ENCODE measurements at places on chromosomes 2 and 18.

DNA sequence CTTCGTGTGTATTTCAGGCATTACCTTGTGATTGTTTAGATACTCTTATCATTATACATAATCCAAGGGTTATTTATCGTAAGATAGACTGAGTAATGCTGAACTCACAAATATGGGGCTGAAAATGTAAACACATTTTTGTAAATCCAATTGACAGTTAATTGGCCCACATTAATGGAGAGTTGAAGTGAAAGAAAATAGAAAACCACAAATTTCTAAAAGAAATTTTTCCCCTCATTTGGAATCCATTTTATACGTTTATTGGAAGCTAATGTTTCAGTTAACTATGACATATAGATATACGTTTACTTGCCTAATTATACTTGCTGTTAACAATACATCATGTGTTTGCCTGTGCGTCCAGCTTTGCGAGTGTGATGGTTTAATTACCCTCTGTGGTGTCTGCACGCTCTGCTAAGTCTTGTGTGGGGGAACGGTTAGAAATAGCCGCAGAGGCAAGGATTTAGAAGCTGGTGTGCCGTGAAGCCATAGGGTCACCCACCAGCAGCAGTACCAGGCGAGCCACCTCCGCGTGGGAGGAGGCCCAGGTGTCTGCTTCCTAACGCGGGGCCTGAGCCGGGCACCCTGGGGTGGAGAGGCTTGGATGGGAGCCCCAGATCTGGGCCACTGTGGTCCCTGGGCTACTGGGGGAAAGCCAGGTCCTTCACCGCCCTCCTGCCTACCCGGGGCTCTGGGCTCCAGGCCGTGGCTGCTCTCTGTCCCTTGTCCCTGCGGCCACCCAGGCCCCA lies 38.0 kb downstream of the TSHZ1 start:
- DNase-seq = no peak

- DNase-seq = no peak
Measured at GRCh38 chr2:165818920-165819319, 24.9 kb upstream of the GALNT3 start.

DNA sequence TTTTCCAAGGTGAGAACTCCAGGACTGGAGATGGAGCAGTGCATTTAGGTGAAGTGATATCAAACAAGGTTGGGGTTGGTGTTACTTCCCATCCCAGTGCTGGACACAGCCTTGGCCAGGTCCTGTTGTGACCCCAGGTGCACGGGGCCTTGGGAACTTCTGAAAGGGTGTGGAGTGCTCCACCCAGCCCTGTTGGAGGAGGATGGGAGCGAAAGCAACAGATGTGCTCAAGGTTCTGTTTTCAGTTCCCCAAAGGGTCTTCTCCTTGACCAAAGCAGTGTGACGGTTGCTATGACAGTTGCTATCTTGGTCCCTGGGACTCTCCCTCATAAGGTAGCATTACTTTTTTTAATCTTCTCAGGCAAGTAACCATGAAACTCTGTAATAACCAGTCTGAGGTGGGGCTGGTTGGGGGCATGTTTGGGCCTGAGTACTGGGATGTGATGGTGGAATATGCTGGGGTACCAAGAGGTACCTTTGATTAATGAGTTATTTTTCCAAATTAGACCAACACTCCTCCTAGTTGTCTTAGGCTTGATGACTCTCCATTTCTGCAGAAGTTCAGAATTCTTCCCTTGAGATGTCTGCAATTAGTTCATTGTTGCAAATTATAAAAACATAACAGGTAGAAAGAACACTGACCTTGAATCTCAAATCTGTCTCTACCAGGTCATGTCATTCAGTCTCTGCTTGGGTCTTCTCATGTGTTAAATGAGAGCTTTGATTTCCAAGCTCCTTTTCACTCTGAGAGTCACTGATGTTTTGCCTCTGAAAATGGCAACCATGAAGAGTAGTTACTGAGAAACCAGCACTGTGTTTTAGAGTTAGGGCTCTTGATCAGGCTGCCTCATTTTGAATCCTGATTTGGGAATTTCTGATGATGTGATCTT lies 154.5 kb downstream of the RPIA start:
- no peak for DNase-seq

GRCh38 chr2:188922191-188922590 lies 52.0 kb upstream of the COL3A1 start:
- no peak for DNase-seq

DNA sequence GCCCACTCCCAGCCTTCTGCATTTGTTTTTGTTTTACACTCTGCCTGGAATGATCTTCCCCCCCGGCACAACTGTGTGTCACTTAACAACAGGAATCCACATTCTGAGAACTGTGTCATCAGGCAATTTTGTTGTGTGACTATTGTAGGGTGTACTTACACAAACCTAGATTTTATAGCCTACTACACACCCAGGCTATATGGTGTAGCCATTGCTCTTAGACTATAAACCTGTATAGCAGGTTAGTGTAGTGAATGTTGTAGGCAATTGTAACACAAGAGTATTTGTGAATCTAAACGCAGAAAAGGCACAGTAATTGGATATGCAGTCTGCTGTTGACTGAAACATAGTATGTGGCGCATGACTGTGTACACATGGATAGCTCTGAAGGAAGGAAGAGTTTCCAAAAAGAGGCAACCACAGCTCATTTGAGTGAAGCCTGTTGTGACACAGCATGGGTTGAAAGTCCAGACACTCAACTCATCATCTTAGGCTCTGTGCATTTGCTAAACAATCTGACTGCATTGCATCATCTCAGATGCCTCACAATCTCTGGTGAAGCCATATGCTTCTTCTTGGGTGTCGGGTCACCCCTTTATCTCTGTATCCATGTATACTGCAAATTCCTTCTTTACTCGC lies 506.6 kb upstream of the SPHKAP start:
- no peak for DNase-seq

DNA sequence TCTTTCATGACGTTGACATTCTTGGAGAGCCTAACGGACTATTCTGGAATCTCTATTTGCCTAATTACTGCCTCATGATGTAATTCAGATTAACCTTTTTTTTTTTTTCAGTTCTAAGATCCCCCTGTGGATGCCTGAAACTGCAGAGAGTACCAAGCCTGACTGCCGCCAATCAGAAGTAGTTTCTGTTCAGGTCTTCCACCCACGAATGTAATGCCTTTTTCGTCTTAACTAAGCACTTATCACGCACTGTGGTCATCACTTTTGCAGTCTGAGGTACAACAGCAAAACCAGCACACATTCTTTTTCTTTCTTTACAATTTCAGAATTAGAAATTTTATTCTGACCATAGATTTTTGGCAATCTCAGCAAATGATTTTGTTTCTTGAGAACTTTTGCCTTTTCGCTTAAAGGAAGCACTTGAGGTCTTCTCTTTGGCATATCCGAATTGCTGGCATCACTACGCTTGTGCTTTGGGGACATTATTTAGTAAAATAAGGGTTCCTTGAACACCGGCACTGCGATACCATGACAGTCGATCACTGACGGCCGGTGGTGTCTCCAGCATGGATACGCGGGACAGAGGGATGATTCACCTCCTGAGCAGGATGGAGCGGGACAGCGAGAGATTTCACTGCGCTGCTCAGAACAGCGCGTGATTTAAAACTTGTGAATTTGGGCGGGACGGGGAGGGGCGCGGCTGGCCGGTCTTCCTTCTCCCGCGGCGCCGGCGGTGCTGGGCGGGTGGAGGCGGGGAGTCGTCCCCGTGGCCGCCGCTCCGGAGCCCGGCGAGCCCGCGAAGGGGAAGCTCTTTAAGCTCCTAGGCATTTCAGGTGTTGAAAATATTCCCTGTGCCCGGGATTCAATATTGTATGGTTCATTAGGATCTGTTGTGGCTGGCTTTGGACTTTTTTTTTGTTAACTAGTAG lies 32.0 kb upstream of the GPR55 start:
- no peak for DNase-seq

DNA sequence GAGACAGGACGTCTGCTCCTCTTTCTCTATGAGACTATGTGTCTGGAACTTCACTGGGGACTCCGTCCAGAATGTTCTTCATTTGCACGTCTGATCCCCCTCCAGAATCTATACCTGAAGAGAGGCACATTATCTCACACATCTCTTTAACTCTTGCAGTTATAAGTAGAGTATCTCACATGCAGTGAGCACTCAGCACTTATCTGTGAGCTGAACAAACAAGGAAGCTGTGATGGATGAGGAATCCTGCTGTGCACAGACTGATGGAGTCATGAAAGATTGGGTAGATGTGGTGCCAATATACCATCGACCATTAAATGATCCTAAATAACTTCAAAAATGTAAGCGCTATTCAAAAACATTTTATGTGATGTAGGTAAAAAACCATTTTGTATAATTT lies 888.3 kb upstream of the CELF4 start:
- no peak for DNase-seq

- DNase-seq = no peak
Measured at GRCh38 chr2:45329045-45329677, 281.9 kb downstream of the SRBD1 start.

- DNase-seq = no peak
Measured at GRCh38 chr18:70956554-70956953, 667.7 kb downstream of the SOCS6 start.

- no peak for DNase-seq
Measured at GRCh38 chr2:20212459-20212870, 12.5 kb downstream of the SDC1 start.

GRCh38 chr2:189115126-189115525 lies 64.4 kb downstream of the COL5A2 start:
- DNase-seq = no peak

GRCh38 chr18:5173646-5174045 lies 23.4 kb downstream of the AKAIN1 start:
- DNase-seq = no peak

- DNase-seq = no peak
Measured at GRCh38 chr2:201208563-201209252, 25.8 kb downstream of the CASP10 start.

DNA sequence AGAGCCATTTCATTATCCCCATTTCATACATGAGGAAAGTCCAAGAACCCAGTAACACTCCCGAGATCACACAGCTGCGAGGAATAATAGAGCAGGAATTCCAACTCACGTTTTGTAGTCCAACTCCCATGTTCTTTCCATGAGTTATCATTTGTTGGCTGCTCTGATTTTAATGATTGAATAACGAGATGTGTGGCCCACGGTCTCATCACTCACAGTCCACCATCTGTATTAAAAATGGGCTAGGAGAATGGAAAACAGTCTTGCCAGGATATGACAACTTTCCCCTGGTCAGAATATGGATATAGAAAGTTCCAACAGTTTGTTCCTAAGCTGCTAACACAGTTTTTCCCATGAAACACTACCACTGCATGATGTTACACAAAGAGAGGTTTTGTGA lies 147.5 kb downstream of the METTL4 start:
- no peak for DNase-seq

DNA sequence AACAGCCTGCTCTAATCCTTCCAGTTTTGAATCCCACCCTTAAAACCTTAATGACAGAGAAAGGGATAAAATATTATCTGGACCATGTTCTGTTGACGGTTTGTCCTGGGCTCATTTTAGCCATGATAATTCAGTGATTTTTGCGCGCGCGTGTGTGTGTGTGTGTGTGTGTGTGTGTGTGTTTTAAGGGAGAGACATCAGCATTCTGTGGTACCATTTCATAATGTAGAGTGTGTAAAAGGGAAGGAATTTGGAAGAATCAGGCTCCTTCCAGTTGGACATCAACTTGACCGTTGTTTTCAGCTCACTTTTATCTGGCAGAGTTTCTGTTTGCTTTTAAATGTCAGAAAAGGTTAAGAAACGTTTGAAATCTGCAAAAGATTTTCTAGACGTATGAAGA lies 535.5 kb downstream of the TNS1 start:
- no peak for DNase-seq

DNA sequence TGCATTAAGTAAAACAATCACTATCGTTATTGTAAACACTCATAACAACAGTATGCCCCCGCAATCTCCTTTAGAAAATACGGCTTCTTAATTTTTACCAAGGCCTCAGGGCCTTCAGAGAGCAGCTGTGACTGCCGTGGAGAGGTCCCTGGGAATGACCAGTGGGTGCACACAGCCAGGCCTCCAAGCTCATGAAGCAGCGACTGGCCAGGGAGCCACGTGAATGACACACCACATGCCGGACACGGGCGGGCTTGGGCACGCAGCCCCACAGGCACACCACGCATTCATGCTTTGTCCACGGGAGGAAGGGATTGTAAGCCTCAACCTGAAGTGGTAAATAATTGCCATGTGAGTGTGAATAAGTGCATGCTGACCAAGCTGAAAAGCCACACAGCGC lies 121.0 kb downstream of the EIPR1 start:
- DNase-seq = no peak

- DNase-seq = no peak
Measured at GRCh38 chr2:224927011-224927410, 115.3 kb downstream of the DOCK10 start.

- DNase-seq = no peak
Measured at GRCh38 chr2:170847716-170848115, 31.0 kb downstream of the GAD1 start.

GRCh38 chr2:58710795-58711279 lies 469.7 kb upstream of the FANCL start:
- DNase-seq = no peak

- DNase-seq = no peak
Measured at GRCh38 chr2:44839771-44840502, 101.6 kb upstream of the SIX3 start.

DNA sequence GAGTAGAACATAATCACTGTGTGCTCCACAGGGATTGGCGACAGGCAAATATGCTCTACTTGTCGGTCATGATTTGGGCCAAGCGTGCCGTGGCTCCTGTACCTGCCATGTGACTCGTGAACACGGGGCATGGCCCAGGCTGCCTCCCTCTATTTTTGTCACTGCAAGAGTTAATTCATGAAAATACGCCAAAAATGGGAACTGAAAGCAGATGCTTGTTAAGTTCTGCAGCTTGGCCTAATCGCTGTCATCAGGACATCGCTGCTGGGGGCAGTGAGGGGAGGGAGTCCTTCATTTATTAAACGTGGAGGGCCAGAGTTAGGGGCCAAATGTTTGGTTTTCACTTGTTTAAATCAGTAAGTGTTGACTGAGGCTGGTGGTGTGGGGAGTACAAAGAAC lies 177.8 kb downstream of the BCL2 start:
- DNase-seq = no peak

DNA sequence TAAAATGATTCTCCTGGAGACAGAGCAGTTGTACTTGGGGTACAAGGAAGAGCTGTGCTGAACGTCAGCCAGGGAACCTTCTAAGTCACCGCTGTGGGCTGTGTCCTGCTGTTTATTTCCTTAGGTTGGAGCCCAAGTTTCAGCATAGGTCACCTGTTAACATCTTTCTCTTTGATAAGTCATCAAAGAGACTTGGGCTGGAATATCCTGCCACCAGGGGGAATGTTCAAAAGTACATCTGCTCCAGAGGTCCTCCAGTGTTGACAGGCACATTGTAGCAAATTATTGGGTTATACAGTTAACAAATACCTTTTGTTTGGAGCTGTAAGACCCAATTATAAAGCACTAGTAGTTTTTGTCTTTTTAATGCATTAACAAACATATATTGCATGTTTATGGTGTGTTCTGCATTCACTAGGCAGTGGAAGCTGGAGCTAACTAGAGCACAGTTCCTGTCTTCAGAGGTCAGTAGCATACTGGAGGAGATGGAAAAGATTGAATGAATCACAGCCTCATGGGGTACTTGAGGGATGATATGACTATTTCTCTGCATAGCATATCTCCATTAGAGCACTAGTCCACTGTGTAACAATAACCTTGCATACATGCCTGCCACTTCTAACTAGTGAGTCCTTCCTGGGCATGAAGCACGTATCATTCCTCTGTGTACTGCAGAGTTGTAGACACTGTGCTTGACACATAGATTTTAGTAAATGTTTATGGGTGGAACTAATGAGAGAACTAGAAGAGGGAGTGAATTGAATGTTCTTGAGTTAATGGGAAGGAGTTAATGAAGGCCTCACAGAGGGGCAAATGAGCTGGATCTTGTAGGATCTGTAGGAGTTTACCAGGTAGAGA lies 182.1 kb downstream of the AGAP1 start:
- DNase-seq = no peak

GRCh38 chr2:171317492-171318125 lies 116.2 kb downstream of the METTL8 start:
- DNase-seq = no peak

All from T-cell (primary cell).